Stimulated activated CD8-positive, alpha-beta memory T cell treated with anti-CD3 and anti-CD28 coated beads, Interleukin-4, amount 100 ng/mL, for 1 hour (primary cell): ENCODE measurements at places on chromosomes 4 and X.

DNA sequence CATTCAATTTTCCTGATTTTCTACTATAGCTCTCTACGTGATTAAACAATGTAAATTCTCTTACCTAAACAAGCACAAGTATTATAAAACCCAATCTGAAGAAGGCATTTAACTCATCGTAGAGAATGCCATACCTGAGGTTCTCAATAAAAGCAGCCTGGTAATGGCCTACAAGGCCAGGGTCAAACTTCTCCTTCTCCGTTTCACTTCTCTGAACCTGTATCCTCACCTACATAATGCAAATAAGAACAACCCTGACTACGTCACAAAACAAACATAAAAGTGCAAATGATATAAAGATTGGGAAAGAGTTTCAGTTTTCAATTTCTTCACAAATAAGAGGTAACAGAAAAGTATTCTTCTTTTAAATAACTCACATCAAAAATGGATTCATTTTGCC lies 55.6 kb upstream of the STS start:
- DNase-seq: no peak

DNA sequence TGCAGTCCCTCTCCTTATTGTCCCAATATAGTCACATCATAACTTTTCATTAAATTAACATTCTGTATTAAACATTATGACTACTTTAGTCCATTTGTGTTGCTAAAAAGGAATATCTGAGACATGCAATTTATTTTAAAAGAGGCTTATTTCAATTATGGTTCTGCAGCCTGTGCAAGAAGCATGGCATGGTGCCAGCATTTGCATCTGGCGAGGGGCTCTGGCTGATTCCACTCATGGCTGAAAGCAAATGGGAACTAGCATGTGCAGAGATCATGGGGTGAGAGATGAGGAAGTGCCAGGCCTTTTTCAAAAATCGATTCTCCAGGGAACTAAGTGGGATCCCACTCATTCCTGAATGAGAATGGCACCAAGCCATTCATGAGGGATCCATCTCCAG lies 476.3 kb upstream of the RPS6KA3 start:
- DNase-seq: no peak

DNA sequence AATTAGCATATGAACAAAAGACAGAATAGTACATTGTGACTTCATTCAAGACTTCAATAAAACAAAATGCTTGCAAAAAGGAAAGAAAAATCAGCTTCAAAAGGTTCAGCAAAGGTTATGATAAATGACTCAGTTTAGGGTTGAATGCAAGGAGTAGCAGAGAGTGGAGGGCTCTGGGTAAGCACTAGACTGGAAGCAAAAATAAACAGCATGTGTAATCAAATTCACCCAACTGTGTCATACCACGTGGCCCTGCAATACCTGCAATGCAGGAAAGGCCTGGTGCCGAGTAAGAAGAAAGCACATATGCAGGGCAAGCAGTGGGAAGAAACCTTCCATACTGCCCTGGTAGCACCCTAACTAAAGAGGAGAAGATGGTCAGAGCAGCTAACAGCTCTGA lies 88.7 kb downstream of the ATP11C start:
- DNase-seq: no peak

DNA sequence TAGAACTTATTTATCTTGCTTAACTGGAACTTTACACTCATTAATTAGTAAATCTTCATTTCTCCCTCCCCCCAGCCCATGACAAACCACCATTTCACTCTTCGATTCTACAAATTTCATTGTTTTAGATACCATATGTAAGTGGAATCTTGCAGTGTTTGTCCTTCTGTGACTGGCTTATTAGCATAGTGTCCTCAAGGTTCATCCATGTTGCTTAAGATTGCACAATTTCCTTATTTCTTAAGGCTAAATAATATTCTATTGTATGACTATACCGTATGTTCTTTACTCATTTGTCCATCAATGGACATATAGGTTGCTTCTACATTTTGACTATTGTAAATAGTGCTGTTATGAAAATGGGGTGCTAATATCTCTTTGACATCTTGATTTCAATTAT lies 24.5 kb upstream of the RNF212 start:
- no peak for DNase-seq

GRCh38 chr4:175739612-175740011 lies 72.5 kb downstream of the GPM6A start:
- no peak for DNase-seq

DNA sequence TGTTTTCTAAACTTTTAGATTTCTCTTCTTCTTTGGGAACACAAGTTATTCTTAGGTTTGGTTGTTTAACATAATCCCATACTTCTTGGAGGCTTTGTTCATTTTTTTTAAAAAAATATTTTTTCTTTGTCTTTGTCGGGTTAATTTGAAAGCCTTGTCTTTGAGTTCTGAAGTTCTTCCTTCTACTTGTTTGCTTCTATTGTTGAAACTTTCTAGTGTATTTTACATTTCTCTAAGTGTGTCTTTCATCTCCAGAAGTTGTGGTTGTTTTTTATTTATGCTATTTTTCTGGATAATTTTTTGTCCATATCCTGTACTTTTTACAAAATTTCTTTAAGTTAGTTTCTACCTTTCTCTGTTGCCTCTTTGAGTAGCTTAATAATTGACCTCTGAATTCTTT lies 116.1 kb downstream of the NPNT start:
- no peak for DNase-seq

- no peak for DNase-seq
Measured at GRCh38 chr4:158796370-158797140, 27.7 kb downstream of the FNIP2 start.

DNA sequence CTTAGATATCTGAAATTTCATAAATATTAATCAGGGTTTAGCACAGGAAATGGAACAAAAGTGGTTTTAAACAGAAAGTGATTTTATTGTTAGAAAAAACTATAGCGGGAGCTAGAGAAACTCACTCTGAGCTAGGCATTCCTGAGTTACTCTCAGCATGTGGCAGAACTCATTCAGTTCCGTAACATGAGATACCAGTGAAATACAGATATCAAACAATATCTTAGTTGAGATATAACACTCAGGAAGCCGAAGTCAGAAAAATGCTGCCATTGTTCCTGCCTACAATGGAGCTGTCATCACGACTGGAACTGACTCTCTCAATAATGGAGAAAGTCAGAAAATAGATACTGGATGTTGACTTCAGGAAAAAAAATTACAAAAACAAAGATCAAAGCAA lies 1428.7 kb downstream of the PCDH18 start:
- DNase-seq: no peak

- DNase-seq: no peak
Measured at GRCh38 chr4:139700568-139700967, 34.9 kb downstream of the MGST2 start.

GRCh38 chr4:8493484-8493883 lies 52.9 kb downstream of the TRMT44 start:
- DNase-seq: no peak

- no peak for DNase-seq
Measured at GRCh38 chr4:108382751-108383150, 214.0 kb upstream of the LEF1 start.

DNA sequence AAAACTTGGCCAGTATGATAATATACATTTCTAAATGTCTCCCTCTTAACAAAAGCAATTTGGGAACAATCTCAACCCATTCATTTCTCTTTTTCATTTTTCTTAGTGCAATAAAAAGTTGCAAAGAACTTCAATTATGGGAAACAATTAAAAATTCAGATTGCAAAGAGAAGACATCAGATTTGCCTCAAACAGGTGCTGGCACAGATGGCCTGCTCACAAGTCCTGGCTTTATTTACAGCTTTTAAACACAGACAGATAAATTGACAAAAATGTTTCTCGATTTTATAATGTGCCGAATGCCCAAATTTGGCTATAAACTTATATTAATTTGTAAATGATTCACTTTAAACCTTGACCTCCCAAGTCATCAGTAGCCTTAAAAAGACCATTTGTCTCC lies 28.7 kb downstream of the SLC4A4 start:
- DNase-seq: no peak

DNA sequence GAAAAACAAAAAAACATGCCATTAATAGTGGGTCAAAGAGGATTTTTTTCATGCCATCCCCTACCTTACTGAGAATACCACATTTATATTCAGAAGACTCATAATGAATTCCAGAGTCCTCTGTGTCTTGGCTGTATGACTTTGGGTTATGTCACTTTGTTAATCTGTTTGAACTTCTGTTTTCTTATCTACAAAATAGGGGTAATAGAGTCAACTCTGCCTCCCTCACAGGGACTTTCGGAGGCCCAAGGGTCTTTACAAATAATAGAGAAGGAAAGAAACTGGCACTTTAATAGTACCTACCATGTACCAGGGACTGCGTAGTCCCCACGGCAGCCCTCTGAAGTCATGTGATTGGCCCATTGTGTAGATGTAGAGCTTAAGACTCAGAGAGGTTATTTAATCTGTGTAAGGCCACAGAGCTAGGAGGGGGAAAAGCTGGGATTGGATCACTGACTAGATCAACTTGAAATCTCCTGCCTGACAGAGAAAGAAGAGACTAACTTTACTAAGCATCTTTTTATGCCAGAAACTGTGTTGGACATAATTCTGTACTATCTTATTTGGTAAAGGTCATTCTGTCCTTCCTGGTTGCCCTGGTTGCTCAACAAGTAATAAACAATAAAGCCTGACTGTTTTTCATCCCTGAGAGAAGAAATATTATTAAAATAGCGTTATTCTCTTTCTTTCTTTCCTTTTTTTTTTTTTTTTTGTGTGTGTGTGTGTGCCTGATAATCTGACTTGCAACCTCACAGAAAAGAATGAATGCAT lies 59.6 kb downstream of the NFKB1 start:
- no peak for DNase-seq

GRCh38 chr4:94455081-94455480 lies 3.3 kb downstream of the PDLIM5 start:
- DNase-seq: no peak

DNA sequence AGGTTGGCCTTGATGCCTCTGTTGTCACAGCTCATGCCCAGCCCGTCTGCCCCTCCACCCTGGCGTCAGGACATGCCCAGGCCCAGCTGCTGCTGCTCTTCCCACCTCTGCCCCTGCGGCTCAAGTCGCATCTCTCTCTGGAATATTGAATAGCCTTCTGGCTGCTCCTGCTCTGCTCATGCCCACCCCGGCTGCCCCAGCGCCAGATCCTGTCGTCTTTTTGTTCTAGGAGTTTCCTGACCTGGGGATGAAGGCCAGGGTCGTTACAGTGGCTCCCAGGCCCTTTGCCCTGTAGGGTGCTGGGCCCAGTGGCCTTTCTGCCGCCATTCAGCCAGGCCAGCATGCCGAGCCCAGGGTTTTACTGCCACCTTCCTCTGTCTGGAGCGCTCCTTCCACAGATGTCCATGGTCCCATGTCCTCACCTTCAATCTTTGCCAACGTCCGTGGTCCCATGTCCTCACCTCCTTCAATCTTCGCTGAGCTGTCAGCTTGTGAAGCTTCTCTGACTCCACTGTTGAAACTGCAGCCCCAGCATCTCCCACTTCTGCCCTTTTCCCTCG lies 9.7 kb downstream of the MAEA start:
- no peak for DNase-seq

GRCh38 chr4:87559090-87559837 lies 30.1 kb upstream of the SPARCL1 start:
- no peak for DNase-seq

- no peak for DNase-seq
Measured at GRCh38 chr4:86961605-86962295, 26.9 kb downstream of the AFF1 start.

- DNase-seq: no peak
Measured at GRCh38 chr4:48307528-48307927, 33.8 kb upstream of the SLAIN2 start.

DNA sequence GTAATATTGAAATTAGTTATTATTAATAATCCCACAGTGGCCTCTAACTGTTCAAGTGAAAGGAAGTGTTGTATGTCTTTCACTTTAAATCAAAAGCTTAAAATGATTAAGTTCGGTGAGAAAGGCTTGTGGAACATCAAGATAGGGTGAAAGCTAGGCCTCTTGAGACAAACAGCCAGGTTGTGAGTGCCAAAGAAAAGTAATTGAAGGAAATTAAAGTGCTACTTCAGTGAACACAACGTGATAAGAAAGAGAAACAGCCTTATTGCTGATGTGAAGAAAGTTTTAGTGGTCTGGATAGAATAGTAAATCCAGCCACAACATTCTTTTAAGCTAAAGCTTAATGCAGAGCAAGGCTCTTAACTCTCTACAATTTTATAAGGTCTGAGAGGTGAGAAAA lies 42.6 kb upstream of the IL13RA2 start:
- no peak for DNase-seq

GRCh38 chr4:139674875-139675550 lies 9.4 kb downstream of the MGST2 start:
- no peak for DNase-seq

GRCh38 chr4:186957952-186958555 lies 234.4 kb upstream of the FAT1 start:
- DNase-seq: no peak

GRCh38 chr4:7045961-7046921 lies 3.1 kb downstream of the TADA2B start:
- no peak for DNase-seq

DNA sequence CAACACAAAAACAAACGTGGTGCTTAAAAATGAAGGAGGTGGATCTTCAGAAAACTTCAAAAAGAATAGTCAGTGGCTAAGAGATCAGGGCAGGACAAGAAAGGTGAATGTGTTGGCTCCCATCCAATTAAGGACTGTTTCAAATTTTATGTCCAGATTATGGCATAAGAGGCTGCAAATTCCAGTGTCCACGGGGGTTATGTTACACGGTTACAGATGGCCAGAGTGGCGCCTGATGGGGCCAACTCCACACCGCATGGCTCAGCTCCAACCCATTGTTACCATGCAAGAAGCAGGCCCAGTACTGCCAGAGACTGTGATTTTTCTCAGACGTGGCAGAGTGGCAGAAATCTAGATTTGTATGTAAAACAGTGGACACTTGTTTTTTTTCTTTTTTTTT lies 168.4 kb upstream of the TENM3 start:
- DNase-seq: no peak

DNA sequence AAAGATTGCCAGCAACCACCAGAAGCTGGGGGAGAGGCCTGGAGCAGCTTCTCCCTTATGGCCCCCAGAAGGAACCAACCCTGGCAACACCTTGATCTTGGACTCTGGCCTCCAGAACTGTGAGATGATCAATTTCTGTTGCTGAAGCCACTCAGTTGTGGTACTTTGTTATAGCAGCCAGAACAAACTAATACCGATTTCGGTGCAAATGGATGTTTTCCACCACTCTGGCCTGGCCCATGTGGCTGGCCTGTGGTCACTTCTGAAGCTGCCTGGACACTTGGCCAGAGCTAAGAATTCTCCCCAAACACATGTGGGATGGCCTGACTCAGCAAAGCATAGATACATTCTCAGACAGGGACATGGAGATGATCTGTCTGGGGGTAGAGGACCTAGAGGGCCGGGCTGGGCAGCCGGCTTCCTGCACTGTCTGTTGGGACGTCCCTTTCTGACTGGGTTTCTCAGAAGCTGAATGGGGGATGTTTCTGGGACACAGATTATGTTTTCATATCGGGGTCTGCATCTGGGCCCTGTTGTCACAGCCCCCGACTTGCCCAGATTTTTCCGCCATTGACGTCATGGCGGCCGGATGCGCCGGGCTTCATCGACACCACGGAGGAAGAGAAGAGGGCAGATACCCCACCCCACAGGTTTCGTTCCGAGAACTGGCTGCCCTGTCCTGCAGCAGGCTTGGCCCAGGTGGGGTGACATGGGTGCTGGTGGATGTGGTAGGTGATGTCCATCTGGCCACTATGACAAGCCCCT lies 4.1 kb downstream of the FOXP3 start:
- no peak for DNase-seq

- DNase-seq: no peak
Measured at GRCh38 chr4:185265942-185266341, 56.5 kb downstream of the SNX25 start.
